ENCODE measurements at places on chromosomes 6 and 20.

- DNase-seq, result no peak
Observed at GRCh38 chr6:36969988-36970891, 15.7 kb downstream of the PI16 start.

DNA sequence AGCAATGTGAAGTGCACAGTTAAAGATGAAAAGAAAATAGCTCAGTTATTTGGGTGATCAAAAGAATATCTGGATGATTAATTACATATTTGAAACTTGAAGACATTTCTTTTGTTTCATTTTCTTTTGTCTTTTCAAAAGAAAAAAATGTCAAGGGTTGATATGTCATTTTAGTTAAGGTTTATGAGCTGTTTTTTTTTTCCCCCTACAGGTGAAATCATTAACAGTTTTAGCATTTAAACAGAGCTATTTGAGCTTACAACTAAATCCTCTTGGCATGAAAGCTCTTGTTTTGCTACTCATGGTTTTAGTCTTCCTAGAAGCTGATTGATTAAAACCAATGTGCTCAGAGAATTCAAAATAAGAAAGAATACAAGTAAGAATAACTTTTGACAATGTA, 887.3 kb downstream of the PHF3 start:
- no peak for DNase-seq

GRCh38 chr20:32281711-32282110, 4.3 kb downstream of the KIF3B start:
- no peak for DNase-seq

GRCh38 chr6:152052061-152052460, 244.6 kb downstream of the ESR1 start:
- no peak for DNase-seq

DNA sequence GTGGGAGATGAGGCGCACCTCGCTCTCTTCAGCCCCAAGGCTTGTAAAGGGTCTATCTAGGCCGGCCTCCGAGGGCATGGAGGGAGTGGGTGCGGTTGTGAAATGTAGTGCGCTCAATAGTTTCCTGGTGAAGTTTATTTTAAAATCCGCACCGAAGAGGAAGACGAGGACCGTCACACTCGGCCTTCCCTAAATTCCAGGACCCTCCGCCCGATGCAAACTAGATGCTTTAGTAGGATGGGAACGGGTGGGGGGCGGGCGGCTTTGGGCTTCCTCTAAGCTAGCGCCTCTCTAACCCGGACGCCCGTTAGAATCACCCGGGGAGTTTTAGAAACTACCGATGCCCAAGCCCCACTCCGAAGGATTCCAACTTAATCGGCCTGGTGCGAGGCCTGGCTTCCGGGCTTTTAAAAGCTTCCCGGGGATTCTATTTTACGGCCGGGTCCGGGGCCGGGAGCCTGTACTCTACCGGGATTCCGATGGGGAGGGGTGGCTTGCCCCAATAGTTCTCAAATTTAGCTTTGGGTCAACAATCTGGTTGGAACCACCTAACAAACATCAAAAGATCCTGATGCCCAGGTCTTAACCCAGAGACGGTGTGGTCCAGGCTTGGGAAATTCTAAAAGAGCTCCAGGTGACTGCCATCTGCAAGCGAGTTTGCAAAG, 548 bp upstream of the BCAS4 start:
- DNase-seq, result no peak

DNA sequence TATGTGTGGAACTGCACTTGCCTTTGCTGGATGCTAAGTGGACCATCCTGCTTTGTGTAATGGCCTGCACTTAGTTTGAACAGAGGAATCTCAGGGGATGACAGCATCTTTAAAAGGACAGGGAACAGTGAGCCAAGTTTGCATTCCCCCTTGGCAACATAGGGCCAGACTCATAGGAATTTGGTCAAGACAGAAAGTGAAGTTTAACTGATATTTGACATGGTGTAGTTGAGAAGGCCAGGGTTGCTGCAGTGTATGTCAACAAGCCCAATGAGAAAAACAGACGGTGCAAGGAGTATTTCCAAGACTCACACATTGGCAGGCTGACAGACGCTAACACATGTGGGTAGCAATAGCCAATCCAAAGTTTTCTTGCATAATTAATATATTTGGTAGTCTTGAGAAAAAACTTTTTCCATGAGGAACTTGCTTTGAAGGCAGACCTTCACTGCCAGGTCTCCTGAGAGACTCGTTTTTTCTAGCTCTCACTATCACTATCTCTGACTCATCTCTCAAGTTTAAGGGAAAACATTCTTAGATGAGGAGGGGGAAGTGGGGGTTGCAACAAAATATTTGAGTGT, 213.8 kb downstream of the IBTK start:
- no peak for DNase-seq

DNA sequence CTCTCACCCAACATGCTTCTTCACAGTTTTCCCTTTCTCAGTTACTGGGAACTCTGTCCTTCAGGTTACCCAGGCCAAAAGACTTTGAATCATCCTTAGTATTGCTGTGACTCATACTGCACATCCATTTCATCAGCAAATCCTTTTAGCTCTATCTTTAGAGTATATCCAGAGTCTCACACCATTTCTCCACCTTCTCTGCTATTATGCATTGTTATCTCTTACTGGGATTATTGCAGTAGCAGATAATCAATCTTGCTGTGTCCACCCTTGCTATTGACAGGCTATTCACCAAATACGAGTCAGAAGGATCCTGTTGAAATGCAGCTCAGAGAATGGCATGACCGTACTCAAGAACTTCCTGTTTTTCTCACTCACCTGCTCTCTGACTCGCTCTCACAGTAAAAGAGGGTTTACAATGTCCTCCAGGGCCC, 57.3 kb downstream of the BCKDHB start:
- DNase-seq, result no peak

DNA sequence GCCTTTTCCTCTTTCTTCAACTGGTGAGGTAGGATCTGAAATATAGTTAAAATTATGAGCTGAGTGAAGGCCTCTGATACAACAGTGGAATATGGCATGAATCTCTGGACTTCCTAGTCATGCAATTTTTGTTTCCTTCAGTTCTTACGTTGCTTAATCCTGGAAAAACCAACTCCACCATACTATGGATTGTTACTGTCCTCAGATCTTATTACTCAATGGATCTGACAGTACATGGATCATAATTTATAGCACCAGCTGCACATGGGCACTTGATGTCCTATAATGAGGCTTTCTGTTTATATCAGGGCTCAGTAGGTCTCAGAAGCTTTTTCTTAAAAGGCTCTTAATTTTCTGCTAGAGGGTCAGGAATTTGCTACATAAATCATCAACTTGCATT, 1341.0 kb upstream of the EYS start:
- no peak for DNase-seq

GRCh38 chr6:50236164-50236563, 186.4 kb upstream of the DEFB112 start:
- no peak for DNase-seq
